Glutamatergic neuron (in vitro differentiated cells): ENCODE measurements at places on chromosomes 11 and 22. TPM values are rescaled to one million over a fixed set of nuclear protein-coding genes. Genes with fewer than 3 reads are reported as not detected.

The OR10V1 gene
- total RNA-seq, result not detected

GRCh38 chr11:128916681-128917080 is 25.5 kb downstream of the KCNJ5 start:
- peaks cover 17% of the 10 kb centered on the region for H3K36me3 ChIP-seq
- no peak for DNase-seq
- peaks cover 12% of the 10 kb centered on the region for H3K27me3 ChIP-seq
- peaks cover 29% of the 10 kb centered on the region for H3K4me1 ChIP-seq
- no peak overlapping the region for H3K27ac ChIP-seq

- no peak for DNase-seq
- no peaks in the 10 kb centered on the region for H3K36me3 ChIP-seq
- H3K4me1 ChIP-seq, result peaks cover 11% of the 10 kb centered on the region
- H3K4me3 ChIP-seq, result no peak overlapping the region
- H3K27me3 ChIP-seq, result no peaks in the 10 kb centered on the region
These were observed 55.2 kb downstream of the PICALM start for GRCh38 chr11:86013713-86014112.

The TMEM25 gene
- 76.8 TPM for total RNA-seq

The CDC42EP1 gene
- 2.1 TPM for total RNA-seq

The SPTBN2 gene
- 371 TPM for total RNA-seq

The SYT9 gene
- 3.7 TPM for total RNA-seq

The CAPN5 gene
- total RNA-seq, result 45.0 TPM

The BATF2 gene
- total RNA-seq, result not detected

The CNTN5 gene
- 1.6 TPM for total RNA-seq

DNA sequence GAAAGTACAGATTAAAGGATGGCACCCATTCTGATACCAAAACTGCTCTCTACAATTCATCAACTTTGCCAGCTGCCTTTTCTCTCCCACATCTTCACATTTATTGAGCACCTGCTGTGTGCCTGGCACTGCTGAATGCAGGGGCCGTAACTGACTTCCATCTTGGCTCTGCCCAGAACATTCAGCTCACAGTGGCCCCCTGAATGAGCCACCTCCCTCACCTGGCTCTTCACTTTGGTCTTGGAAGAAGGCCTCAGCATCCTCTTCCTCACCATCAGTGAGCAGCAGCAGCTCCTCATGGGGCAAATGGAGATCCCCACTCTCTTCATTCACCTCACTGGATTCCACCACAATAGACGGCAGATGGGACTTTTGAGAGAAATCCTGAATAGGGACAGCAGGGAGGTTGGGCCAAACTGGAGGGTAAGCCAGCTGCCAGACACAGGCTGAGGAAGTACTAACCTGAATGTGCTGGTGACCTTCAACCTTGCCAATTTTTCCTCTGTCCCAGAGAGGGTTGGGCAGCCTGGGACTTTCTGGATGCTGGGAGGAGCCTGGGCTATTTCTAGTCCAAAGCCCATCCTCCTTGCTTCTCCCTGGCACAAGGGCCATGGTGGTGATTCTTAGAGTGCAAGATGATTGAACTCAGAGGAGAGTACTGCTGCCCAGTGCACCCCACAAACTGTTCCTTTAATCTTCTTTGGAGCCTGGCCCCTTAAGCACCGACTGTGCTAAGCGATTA is 1.9 kb upstream of the UQCC3 start:
- peaks cover 9% of the 10 kb centered on the region for H3K27me3 ChIP-seq
- H3K27ac ChIP-seq, result peak overlapping the region; percentile 81
- DNase-seq, result no peak

DNA sequence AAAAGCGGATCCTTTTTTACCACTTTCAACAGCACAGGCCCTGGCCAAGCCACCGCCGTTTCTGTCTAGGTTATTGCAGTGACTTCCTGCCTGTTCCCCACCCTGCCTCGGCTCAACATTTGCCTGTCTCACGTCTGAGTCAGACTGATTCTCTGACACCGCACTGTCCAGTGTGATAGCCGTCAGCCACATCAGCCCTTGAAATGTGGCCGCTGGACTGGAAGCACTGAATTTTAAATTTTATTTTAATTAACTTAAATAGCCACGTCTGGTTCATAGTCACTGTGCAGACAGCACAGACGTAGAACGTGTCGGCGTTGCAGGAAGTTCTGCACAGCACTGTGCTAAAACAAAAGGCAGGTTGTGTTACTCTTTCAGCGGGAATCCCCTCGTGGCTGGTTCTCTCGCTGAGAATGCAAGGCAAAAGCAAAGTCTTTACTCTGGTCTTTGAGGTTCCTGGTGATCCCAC is 56.3 kb upstream of the ADSL start:
- H3K4me3 ChIP-seq, result no peak overlapping the region
- DNase-seq, result no peak
- H3K27ac ChIP-seq, result peak overlapping the region; percentile 31
- H3K27me3 ChIP-seq, result no peaks in the 10 kb centered on the region
- no peaks in the 10 kb centered on the region for H3K36me3 ChIP-seq
- no peaks in the 10 kb centered on the region for H3K4me1 ChIP-seq

DNA sequence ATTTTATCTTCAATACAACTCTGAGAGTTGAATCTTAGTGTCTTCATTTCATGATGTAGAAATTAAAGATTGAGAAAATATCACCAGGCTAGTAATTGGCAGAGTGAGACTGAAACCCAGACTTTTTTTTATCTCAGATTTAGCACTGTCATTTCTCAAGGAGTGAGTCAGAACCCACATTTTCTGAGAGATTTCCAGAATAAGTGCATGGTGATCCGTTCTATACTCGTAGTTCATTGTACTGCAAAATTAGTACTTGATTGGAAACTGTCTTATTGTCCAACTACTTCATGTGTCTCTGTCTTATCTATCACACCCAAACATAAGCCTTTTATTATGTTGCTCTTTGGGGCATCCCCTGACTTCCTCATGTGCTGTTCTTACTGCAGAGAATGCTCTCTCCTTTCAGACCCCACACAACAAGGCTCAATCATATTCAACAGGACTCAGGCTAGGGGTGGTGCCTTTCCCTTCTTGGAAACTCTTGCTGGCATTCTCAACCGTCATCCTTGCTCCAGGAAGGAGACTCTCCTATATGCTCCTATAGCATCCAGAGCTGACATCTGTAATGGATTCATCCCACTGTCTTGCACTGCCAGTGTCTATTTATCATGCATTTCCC is 76.7 kb upstream of the BLID start:
- no peak for DNase-seq
- no peaks in the 10 kb centered on the region for H3K4me1 ChIP-seq
- H3K4me3 ChIP-seq, result no peak overlapping the region
- H3K27me3 ChIP-seq, result no peaks in the 10 kb centered on the region
- no peak overlapping the region for H3K27ac ChIP-seq
- H3K36me3 ChIP-seq, result peaks cover 4% of the 10 kb centered on the region

The GRIK4 gene
- 3.6 TPM for total RNA-seq
